Thoracic aorta (tissue), 2 donors: ENCODE measurements at places on chromosomes 4 and X. TPM values are rescaled to one million over a fixed set of nuclear protein-coding genes. Genes with fewer than 3 reads are reported as not detected.

The ERAS gene
- total RNA-seq, result not detected

The RRH gene
- total RNA-seq, result not detected

The ODAPH gene
- not detected for total RNA-seq

The TBL1X gene
- 39.7 TPM for total RNA-seq

The MAGEB2 gene
- not detected for total RNA-seq
